ENCODE measurements at places on chromosomes 13 and 19. TPM values are rescaled to one million over a fixed set of nuclear protein-coding genes. Genes with fewer than 3 reads are reported as not detected.

CLDND2 gene
- total RNA-seq = not detected

GJB6 gene
- not detected for total RNA-seq

NLRP5 gene
- total RNA-seq = not detected

- no peak for DNase-seq
Observed at GRCh38 chr19:2340496-2341243, 12.2 kb downstream of the SPPL2B start.

Data from left ventricle myocardium superior (tissue), 1 donor.